ENCODE measurements at places on chromosomes 13 and 19. TPM values are rescaled to one million over a fixed set of nuclear protein-coding genes. Genes with fewer than 3 reads are reported as not detected.

DNA sequence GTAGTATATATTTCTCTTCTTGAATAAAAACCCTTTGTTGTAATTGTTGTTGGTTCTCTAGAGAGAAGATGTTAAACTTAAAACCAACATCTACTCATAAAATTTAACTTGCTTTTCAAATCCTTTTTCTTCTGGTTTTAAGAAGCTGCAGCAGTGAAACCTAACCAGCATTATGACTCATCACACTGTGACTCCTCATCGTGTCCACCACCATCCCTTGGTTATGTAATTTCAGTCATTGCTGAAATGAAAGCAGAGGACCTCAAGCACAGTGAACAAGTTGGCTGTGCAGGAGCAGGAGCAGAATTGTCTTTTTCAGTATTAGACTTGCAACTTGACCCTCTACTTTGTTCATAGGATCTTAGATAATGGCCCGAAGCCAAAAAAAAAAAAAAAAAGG lies 64.9 kb upstream of the HTR2A start:
- H3K27me3 ChIP-seq, result no peaks in the 10 kb centered on the region
- H3K36me3 ChIP-seq, result no peaks in the 10 kb centered on the region
- no peak for DNase-seq
- no peaks in the 10 kb centered on the region for H3K4me1 ChIP-seq

DNA sequence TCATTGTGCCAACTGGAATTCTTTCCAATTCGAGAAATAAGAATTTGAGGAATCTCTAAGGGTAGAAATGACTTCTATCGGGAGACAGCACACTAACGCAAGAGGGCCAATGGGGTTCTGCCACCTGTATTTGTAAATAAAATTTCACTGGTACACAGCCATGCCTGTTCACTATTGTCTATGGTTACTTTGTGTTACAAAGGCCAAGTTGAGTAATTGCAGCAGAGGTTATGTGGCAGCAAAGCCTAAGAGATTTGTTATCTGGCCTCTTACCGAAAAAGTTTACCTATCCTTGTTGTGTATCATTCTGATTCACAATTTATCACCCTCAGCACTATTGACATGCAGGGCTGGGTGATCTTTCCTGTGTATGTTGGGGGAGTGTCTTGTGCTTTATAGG lies 278.0 kb downstream of the KLF5 start:
- H3K27ac ChIP-seq, result no peak overlapping the region
- H3K36me3 ChIP-seq, result no peaks in the 10 kb centered on the region
- peaks cover 17% of the 10 kb centered on the region for H3K4me1 ChIP-seq
- DNase-seq, result no peak

GRCh38 chr13:114230117-114230516 lies 4.6 kb upstream of the CDC16 start:
- H3K27me3 ChIP-seq, result peaks cover 50% of the 10 kb centered on the region
- H3K4me3 ChIP-seq, result no peak overlapping the region
- no peak overlapping the region for H3K27ac ChIP-seq
- H3K36me3 ChIP-seq, result no peaks in the 10 kb centered on the region
- peaks cover 14% of the 10 kb centered on the region for H3K4me1 ChIP-seq

- no peak for DNase-seq
- no peaks in the 10 kb centered on the region for H3K36me3 ChIP-seq
- no peaks in the 10 kb centered on the region for H3K4me1 ChIP-seq
- H3K27me3 ChIP-seq, result no peaks in the 10 kb centered on the region
These were observed 16.2 kb downstream of the EVI5L start for GRCh38 chr19:7846155-7846646.

- no peaks in the 10 kb centered on the region for H3K27me3 ChIP-seq
- H3K36me3 ChIP-seq, result no peaks in the 10 kb centered on the region
- DNase-seq, result no peak
- H3K27ac ChIP-seq, result no peak overlapping the region
These were observed 48.7 kb upstream of the ZNF507 start for GRCh38 chr19:32296694-32297093.

- no peak for DNase-seq
- H3K27me3 ChIP-seq, result no peaks in the 10 kb centered on the region
- H3K4me3 ChIP-seq, result no peak overlapping the region
- H3K4me1 ChIP-seq, result no peaks in the 10 kb centered on the region
These were observed 7.6 kb downstream of the NUCB1 start for GRCh38 chr19:48907671-48908070.

- no peak overlapping the region for H3K4me3 ChIP-seq
- H3K27me3 ChIP-seq, result no peaks in the 10 kb centered on the region
- DNase-seq, result no peak
- H3K4me1 ChIP-seq, result peaks cover 2% of the 10 kb centered on the region
These were observed 593.8 kb downstream of the OLFM4 start for GRCh38 chr13:53622456-53622855.

DNA sequence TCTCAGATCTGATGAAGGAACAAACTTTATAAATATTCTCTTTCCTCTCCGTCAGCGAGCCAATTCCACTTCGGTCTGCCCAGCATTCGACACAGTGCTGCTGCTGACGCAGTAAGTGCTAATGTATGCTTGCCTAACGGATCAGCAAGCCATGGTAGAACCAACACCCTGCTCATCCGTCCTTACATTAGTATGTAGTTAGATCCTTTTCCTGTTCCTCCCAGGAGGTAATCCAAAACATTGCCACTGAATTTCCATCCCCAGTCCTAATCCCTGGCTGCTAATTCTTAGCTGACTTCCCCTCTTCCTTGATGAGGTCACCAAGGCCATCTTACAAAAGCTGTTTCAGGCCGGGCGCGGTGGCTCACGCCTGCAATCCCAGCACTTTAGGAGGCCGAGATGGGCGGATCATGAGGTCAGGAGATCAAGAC lies 88.0 kb downstream of the STARD13 start:
- H3K27ac ChIP-seq, result no peak overlapping the region
- H3K4me3 ChIP-seq, result no peak overlapping the region
- H3K4me1 ChIP-seq, result peaks cover 32% of the 10 kb centered on the region
- no peaks in the 10 kb centered on the region for H3K36me3 ChIP-seq
- DNase-seq, result no peak
- H3K27me3 ChIP-seq, result no peaks in the 10 kb centered on the region

GRCh38 chr13:68727165-68727564 lies 1380.5 kb upstream of the ATXN8OS start:
- no peak overlapping the region for H3K4me3 ChIP-seq
- no peak for DNase-seq
- H3K27me3 ChIP-seq, result no peaks in the 10 kb centered on the region
- no peaks in the 10 kb centered on the region for H3K4me1 ChIP-seq
- no peak overlapping the region for H3K27ac ChIP-seq

DNA sequence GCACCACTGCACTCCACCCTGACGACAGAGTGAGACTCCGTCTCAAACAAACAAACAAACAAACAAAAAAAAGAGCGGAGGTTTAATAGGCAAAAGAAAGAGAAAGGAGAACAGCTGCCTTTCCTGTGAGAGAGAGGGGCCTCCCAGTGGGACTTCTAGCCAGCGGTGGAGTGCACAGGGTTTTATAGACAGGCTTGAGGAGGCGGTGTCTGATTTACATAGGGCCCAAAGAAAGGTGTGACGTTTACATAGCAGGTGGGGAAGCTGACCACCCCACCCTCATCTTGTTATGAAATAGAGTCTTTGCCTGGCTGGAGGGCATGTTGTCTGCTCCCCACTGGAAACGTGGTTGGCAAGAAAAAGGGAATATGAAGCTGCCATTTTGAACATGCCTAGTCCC lies 106.0 kb upstream of the CSNK1A1L start:
- H3K4me1 ChIP-seq, result peaks cover 19% of the 10 kb centered on the region
- H3K4me3 ChIP-seq, result no peak overlapping the region
- no peak for DNase-seq
- H3K27ac ChIP-seq, result no peak overlapping the region
- no peaks in the 10 kb centered on the region for H3K36me3 ChIP-seq
- H3K27me3 ChIP-seq, result no peaks in the 10 kb centered on the region

GRCh38 chr19:16355293-16356043 lies 30.8 kb downstream of the KLF2 start:
- no peaks in the 10 kb centered on the region for H3K27me3 ChIP-seq
- H3K27ac ChIP-seq, result peak overlapping the region; percentile 50
- no peak for DNase-seq
- H3K4me1 ChIP-seq, result peaks cover 6% of the 10 kb centered on the region

GRCh38 chr19:42172261-42172660 lies 40.0 kb upstream of the POU2F2 start:
- no peak overlapping the region for H3K4me3 ChIP-seq
- H3K27ac ChIP-seq, result no peak overlapping the region
- no peaks in the 10 kb centered on the region for H3K36me3 ChIP-seq
- H3K27me3 ChIP-seq, result peaks cover 84% of the 10 kb centered on the region
- H3K4me1 ChIP-seq, result peaks cover 5% of the 10 kb centered on the region
- DNase-seq, result no peak

- H3K36me3 ChIP-seq, result no peaks in the 10 kb centered on the region
- H3K27ac ChIP-seq, result no peak overlapping the region
- H3K27me3 ChIP-seq, result no peaks in the 10 kb centered on the region
- H3K4me3 ChIP-seq, result no peak overlapping the region
- peaks cover 15% of the 10 kb centered on the region for H3K4me1 ChIP-seq
These were observed 379.0 kb downstream of the EFNB2 start for GRCh38 chr13:106156468-106156867.

GRCh38 chr13:23752111-23753001 lies 136.8 kb downstream of the MIPEP start:
- H3K4me1 ChIP-seq, result peaks cover 43% of the 10 kb centered on the region
- H3K27me3 ChIP-seq, result peaks cover 3% of the 10 kb centered on the region
- H3K4me3 ChIP-seq, result no peak overlapping the region
- H3K27ac ChIP-seq, result no peak overlapping the region
- DNase-seq, result no peak
- H3K36me3 ChIP-seq, result no peaks in the 10 kb centered on the region

Gene THOP1
- total RNA-seq, result 74.1 TPM

Gene ZNF208
- not detected for total RNA-seq

Gene MCEMP1
- not detected for total RNA-seq

Gene FGF9
- 20.9 TPM for total RNA-seq

Gene BCL3
- 14.9 TPM for total RNA-seq

Gene NUDT19
- 14.2 TPM for total RNA-seq

Gene SIGLEC9
- not detected for total RNA-seq

Gene C19orf53
- total RNA-seq, result 79.1 TPM

Gene TGFB1
- 25.2 TPM for total RNA-seq

Gene TEX30
- total RNA-seq, result 7.8 TPM
